ENCODE measurements at places on chromosomes 11 and 22.

- peak; percentile 72 for DNase-seq
Measured at GRCh38 chr22:38033522-38034277, 23.5 kb upstream of the PICK1 start.

- DNase-seq, result no peak
Measured at GRCh38 chr11:65899356-65900124, 648 bp downstream of the FOSL1 start.

DNA sequence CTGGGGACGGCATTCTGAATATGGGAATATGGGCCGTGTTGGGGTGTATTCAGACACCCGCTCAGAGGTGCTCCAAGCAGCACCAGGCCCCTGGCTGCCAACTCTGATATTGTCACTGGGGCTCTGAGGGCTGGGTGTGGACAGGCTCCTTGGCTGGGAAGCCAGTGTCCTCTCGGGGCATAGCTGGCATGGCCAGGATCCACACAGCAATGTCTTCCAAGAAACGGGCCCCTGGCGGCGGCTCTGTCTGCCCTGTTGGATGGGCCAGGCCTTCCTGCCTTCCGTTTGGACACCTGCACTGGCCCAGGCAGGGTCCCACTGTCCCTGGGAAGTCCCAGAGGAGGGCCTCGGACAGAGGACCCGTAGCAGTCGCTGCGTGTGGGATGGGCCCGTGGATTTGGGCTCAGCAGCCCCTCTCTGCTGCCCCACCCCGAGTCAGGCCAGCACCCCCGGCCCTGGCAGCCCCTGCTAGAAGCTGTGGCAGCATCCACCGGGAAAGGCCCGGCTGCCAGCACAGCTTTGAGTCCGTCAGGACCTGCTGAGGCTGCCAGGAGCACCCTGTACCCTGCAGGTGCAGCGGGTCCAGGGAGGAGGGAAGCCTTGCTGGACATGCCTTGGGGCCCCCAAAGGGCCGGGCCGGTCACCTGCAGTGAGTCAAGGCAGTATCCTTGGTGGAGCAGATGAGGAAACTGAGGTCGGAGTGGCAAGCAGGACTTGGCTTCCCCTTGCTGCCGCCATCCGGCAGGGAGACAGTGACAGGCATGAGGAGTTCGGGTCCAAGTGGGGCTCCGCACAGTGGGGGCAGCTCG lies 4.1 kb downstream of the PANX2 start:
- DNase-seq, result no peak

DNA sequence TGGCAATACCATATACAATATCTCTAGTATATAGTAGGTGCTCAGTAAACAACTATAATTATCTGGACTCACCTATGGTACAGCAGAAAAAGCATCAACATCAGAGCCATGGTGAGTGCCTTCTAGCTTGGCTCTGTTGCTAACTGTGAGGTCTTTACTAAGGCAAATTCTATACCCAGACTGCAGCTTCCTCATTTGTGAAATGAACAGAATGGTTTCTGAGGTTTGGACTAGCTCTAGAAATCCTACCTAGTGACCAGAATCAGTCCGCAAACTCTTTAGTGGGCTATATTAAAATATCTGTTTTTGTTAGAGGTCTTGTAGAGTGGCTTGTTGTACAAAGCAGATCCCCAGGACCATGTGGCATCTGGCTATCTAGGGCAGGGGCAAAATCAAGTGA lies 3.7 kb downstream of the MS4A1 start:
- no peak for DNase-seq

GRCh38 chr22:42388130-42388797 lies 43.9 kb downstream of the NFAM1 start:
- peak; percentile 98 for DNase-seq

DNA sequence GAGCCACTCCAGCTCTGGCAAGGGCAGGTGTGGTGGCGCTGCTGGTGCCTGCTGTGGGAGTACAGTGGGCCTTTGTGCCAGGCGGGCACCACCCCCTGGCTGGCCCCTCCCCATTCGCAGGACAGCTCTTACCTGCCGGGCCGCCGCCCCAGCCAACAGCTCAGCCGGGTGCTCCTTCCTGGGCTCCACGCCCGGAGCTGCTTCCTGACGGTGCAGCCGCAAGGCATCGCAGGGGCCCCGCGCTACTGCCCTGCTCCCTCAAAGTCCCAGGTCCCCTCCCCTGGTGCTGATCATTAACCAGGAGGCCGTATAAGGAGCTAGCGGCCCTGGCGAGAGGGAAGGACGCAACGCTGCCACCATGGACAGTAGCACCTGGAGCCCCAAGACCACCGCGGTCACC lies at the start of gene SLC5A1:
TSS of gene SLC5A1 (plus strand) at position 338 of the 400 bp plus-strand sequence. CDS start at position 359, 21 bp downstream.
- no peak for DNase-seq

DNA sequence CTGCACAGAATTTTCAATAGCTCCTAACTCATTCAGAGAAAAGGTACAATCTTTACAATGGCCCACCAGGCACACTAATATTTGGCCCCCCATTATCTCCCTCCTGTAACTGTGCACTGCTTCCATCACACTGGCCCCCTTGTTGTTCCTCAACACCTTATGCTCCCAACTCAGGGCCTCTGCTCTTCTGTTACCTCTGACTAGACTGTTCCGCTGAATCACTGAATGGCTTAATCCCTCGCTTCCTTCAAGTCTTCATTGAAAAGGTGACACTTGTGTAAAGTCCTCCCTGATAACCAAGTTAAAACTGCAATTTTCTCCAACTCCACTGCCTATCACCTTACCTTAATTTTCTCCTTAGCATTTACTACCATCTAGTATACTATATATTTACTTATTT lies 21.8 kb downstream of the PIK3C2A start:
- no peak for DNase-seq

- no peak for DNase-seq
Measured at GRCh38 chr22:46866591-46866990, 104.1 kb downstream of the TBC1D22A start.

- DNase-seq, result no peak
Measured at GRCh38 chr11:103619938-103620337, 416.5 kb upstream of the DDI1 start.

GRCh38 chr11:114156782-114157181 lies 97.3 kb downstream of the ZBTB16 start:
- DNase-seq, result no peak

- peak; percentile 70 for DNase-seq
Measured at GRCh38 chr22:30920407-30920806, 48.2 kb downstream of the MORC2 start.

GRCh38 chr11:38814670-38815069 lies 2216.6 kb upstream of the RAG2 start:
- DNase-seq, result no peak

DNA sequence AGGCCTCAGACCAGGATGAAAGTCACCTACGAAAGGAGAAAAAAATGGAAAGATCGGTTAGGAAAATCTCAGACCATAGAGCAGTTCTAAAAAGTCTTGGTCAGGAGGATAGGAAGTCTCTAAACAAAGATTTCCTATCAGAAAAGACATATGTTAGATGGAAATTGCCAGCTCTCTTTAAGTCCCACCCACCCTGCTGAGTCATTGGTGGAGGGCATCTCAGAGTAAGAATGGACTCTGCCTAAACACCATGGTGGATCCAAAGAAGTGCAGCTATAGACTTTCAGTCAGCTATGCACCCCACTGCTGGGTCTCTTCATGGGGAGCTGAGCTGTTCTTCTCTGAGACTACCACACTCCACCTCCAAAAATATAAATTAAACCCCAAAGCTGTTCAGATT lies 3.7 kb downstream of the OR8B2 start:
- DNase-seq, result no peak

DNA sequence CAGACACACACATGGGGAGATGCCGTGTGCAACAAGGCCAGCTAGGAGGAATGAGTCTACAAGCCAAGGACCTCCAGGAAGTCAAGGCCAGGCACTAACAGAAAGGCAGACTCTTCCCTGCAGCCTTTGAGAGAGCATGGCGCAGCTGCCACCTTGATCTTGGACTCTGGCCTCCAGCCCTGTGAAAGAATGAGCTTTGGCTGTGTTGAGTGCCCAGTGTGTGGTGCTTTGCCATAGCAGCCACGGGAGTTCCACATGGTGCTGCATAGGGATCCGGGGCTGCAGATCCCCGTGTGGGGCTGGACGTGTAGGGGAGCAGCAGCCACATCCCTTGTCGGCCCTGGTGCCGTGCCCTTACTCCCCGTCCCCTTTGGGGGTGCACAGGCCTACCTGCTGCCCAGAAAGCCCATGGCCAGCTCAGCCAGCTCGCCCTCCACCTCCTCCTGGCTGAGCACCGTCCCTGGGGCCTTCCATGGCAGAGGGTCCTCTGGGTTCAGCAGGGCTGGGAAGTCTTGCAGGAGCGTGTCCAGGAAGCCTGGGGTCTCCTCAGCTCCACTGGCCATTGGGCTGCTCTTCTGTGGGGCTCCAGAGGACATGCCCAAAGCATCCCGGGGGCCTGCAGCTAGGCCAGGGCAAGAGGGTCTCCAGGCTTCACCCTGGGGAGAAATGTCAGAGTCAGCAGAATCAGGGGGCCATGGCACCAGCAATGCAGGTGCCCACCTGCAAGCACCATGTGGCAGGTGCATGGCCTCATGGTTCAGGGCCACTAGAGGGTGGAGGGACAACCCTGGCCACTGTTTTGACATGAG lies 7.0 kb downstream of the PPM1F start:
- no peak for DNase-seq

- DNase-seq, result no peak
Measured at GRCh38 chr11:64753380-64754123, 6.2 kb downstream of the PYGM start.

DNA sequence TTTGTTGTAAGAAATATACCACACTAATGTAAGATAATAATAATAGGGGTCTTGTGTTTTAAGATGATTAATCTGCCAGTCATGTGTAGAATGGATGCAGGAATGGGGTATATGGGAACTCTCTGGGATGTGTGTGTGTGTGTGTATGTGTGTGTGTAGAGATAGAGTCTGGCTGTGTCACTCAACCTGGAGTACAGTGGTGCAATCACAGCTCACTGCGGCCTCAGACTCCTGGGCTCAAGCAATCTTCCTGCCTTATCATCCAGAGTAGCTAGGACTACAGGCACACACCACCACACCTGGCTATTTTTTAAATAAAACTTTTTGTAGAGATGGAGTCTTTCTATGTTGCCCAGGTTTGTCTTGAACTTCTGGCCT lies 11.5 kb upstream of the PANX1 start:
- DNase-seq, result no peak

DNA sequence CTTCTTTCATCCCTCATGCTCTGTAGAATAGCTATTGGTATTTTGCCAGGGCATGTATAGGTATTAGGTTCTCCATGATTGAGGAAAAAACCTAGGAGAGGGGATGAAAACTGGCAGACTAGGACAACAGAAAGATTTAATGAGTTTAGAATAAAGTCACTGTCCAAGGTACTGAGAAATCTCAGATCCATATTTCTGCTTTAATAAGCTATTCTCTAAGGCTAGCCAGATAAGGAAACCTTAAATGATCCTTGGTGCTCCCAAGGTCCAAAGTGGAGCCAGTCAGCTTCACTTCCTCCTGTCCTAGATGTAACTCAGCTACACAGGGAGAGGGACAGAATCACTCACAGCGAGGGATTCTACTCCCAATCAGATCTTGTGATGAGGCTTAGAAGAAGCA lies 13.7 kb upstream of the CSNK2A3 start:
- no peak for DNase-seq

DNA sequence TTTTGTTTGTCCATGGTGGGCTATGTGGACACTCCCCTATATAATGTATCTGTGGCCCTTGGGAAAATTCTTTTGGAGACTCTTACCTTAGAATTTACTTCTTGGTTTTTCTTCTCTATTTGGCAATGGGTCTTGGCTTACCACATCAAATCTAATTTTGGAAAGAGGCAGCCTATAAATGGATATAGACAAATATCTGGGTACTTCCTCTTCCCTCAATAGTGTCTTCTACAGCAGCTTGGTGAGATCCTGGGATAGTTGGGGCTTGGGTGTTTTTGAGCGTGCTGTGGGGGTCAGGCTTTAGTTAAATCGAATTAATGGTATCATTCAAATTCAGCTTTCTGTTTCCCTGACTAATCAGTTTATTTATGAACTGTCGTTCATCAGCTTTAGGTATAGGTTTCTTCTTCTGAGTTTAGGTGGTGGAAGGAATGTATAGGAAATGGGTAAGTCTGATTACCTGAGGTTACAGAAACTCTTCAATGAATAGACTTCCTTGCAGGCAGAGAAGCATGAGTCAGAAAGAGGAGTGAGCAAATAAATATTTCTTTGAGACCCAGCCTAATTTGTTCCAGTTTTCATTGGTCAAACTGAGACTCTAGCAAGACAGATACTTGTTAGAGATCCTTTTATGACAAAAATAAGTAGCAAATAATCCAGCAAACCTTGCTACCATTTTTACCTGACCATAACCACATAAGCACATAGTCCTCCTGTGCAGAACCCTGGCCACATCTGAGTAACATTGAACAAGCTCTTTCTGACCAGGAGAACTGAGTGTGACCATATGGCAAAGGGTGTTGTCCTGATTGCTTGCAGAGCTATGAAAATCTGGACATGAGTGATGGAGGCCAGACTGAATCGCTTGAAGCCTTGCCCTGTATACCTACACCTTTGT lies 68.6 kb upstream of the SORL1-AS1 start:
- DNase-seq, result no peak

GRCh38 chr11:17876827-17877226 lies 136.0 kb downstream of the SERGEF start:
- DNase-seq, result no peak

- peak; percentile 36 for DNase-seq
Measured at GRCh38 chr11:10669258-10670033, 24.1 kb downstream of the IRAG1 start.

- no peak for DNase-seq
Measured at GRCh38 chr22:29727131-29727523, 7.3 kb downstream of the CABP7 start.

- no peak for DNase-seq
Measured at GRCh38 chr22:21701384-21701971, 34.1 kb downstream of the YPEL1 start.

DNA sequence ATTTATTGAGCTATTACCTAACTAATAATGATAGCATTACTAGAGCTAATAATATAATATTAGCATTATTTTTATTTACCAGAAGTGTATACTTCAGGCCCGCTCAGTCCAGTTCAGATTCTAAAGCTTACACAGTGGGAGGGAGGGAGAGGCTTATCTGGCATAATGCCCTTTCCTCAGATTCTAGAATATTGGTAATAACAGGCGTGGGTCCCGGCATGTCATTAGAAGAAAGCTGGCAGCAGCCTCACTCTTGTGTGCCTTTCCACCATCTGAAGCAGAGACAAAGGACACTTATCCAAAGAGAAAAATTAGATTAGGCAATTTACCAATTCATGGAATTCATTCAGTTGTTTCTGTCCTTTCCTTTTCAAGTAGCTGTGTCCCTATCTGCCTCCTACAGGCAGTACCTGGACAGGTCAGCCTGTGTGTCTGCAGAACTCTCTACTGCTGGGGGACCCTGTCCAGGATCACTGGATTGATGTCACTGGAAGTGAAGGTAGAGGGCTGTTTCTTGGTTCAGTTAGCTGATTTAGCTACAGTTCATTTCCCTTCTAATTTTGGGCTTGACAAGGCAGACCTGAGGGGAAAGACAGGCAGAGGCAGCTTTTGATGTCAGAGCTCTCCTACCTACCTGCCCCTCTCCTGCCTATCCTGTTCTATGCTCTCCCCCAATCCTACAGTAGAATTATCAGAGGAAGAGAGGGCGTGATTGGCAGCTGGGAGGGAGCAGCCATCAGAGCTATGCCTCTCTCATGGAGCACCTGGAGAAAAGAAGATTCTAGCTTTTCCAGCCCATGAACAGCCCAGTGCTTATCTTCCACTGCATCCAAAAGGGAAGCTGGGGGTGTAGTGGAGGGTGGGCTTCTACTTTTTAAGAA lies 20.3 kb upstream of the CCDC90B start:
- no peak for DNase-seq

GRCh38 chr11:62446091-62446490 lies 27.3 kb downstream of the SCGB1A1 start:
- DNase-seq, result no peak
